Esophagus squamous epithelium (tissue), 5 donors: ENCODE measurements at places on chromosomes 5 and 9.

GRCh38 chr5:170053896-170054295 lies 51.8 kb upstream of the FOXI1 start:
- no peak overlapping the region for H3K4me3 ChIP-seq
- DNase-seq = no peak
- H3K27ac ChIP-seq = no peak overlapping the region
- no peaks in the 10 kb centered on the region for H3K27me3 ChIP-seq
- no peaks in the 10 kb centered on the region for H3K36me3 ChIP-seq
- no peaks in the 10 kb centered on the region for H3K4me1 ChIP-seq

GRCh38 chr9:116163293-116164055 lies 9.9 kb downstream of the PAPPA start:
- no peak for DNase-seq
- H3K4me3 ChIP-seq = no peak overlapping the region
- H3K4me1 ChIP-seq = no peaks in the 10 kb centered on the region
- no peaks in the 10 kb centered on the region for H3K36me3 ChIP-seq
- H3K27me3 ChIP-seq = peaks cover 23% of the 10 kb centered on the region
- no peak overlapping the region for H3K27ac ChIP-seq

GRCh38 chr5:1934801-1935429 lies 52.2 kb upstream of the IRX4 start:
- no peak overlapping the region for H3K4me3 ChIP-seq
- no peaks in the 10 kb centered on the region for H3K27me3 ChIP-seq
- DNase-seq = no peak
- peaks cover 32% of the 10 kb centered on the region for H3K36me3 ChIP-seq
- H3K27ac ChIP-seq = no peak overlapping the region
- peaks cover 10% of the 10 kb centered on the region for H3K4me1 ChIP-seq

DNA sequence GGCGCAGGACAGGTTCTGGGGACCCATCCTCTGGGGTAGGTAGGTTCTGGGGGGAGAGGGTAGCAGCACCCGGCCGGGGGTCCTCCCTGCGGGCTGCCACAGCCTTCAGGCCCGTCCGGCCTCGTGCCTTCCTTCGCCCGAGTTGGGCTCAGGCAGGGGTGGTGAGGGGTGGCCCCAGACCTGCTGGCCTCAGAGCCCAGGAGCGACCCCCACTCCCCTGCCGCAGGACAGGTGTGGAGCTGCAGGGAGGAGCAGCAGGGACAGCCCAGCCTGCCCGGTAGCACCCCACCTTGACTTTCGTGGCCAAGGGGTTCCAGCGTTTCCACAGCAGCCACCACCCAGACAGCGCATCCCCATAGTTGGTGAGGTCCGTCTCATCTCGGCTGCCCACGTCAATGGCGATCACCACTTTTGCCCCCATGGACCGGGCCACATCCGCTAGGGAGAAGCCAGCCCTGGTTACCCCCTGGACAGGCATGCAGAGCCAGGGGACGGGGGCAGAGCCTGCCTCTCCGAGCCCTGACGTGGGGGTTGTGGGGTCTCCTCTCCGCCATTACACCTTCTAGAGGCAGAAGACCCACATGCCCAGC lies 3.4 kb upstream of the NSMF start:
- H3K36me3 ChIP-seq = peaks cover 2% of the 10 kb centered on the region
- H3K4me3 ChIP-seq = peak overlapping the region; percentile 16
- no peaks in the 10 kb centered on the region for H3K27me3 ChIP-seq

GRCh38 chr5:119388619-119389190 lies 32.9 kb downstream of the TNFAIP8 start:
- no peak overlapping the region for H3K4me3 ChIP-seq
- no peak for DNase-seq
- peaks cover 43% of the 10 kb centered on the region for H3K4me1 ChIP-seq

GRCh38 chr9:132647355-132647754 lies 22.4 kb downstream of the DDX31 start:
- no peaks in the 10 kb centered on the region for H3K4me1 ChIP-seq
- H3K4me3 ChIP-seq = no peak overlapping the region
- no peaks in the 10 kb centered on the region for H3K27me3 ChIP-seq
- DNase-seq = no peak
- no peak overlapping the region for H3K27ac ChIP-seq

DNA sequence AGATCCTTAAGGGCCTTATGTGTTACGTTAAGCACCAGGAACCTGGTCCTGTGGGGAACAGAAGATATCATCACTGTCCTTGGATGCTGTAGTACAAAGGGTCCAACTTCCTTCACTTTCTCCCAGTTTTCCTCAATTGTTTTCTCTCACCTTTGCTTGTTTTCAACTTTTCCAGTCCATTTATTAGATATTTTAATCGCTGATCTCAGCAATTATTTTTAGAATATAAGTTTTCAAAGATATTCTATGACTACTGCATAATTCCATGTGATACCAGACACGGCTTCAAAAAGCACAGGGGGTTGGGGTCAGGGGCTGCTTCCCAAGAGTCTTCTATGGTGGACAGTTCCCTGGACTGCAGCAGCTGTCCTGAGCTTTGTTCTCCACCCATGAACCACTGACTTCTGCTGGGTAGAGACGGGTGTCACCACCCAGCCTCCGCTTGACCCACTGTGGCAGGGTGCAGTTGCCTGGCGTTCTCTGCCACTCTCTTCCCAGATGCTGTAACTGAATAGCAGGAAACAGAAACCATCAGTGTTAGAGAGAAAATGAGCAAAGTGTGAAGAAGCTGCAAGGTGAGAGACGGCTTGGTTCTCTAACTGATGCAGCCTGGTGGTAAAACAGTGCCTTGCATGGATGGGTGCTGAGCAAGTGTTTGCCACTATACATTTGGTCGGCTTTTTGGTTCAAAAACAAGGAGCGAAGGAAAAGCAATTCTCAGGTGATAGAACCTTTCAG lies 383.0 kb downstream of the RAB3C start:
- no peak for DNase-seq
- no peak overlapping the region for H3K27ac ChIP-seq
- H3K27me3 ChIP-seq = no peaks in the 10 kb centered on the region
- H3K4me3 ChIP-seq = no peak overlapping the region
- no peaks in the 10 kb centered on the region for H3K36me3 ChIP-seq

- no peaks in the 10 kb centered on the region for H3K27me3 ChIP-seq
- no peak overlapping the region for H3K27ac ChIP-seq
- no peaks in the 10 kb centered on the region for H3K36me3 ChIP-seq
Observed at GRCh38 chr5:115696141-115696650, 70.4 kb upstream of the TMED7 start.

DNA sequence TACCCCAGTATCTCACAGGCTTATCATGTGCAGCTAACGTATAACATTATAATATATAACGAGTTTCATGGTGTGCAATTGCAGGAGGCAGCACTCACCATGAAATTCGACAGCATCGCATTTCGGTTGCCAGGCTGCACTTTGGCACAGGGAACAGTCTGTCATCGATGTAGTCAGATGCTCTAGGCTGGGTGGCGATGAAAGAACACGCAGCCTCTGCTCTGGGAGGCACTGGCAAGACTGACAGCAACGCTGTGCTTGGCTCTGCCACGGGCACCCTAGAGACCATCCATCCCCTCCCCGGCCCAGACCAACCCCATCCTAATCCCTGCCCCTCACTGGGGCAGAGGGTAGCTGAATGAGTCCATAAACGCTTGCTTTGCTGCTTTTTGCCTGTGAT lies 290.8 kb downstream of the MED10 start:
- DNase-seq = no peak
- no peaks in the 10 kb centered on the region for H3K27me3 ChIP-seq
- H3K4me3 ChIP-seq = no peak overlapping the region

DNA sequence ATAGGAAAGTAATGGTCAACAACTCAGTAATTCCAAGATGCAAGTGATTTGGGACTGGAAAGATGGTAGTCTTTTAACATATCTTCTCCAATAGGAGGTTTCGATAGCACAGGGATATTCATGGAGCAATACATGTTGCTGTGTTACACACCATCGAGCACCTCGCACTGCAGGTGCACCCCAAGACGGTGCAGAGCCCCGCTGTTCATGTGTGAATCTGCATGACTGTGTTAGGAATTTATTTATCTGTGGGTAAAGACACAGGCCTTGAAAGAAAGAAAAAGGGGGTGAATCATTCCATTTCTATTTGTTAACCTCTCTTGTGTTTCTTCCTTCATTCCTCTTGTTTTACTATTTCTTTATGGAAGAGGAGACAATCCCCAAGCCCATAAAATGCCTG lies 217.1 kb downstream of the EBF1 start:
- no peak for DNase-seq
- no peaks in the 10 kb centered on the region for H3K27me3 ChIP-seq
- H3K27ac ChIP-seq = no peak overlapping the region

GRCh38 chr5:104606258-104606829 lies 1043.8 kb upstream of the NUDT12 start:
- no peaks in the 10 kb centered on the region for H3K4me1 ChIP-seq
- no peak overlapping the region for H3K27ac ChIP-seq

GRCh38 chr5:66353186-66353585 lies 209.1 kb downstream of the SREK1 start:
- no peak overlapping the region for H3K4me3 ChIP-seq
- H3K27ac ChIP-seq = no peak overlapping the region
- no peaks in the 10 kb centered on the region for H3K36me3 ChIP-seq
- no peak for DNase-seq
- H3K4me1 ChIP-seq = no peaks in the 10 kb centered on the region

- H3K36me3 ChIP-seq = no peaks in the 10 kb centered on the region
- DNase-seq = no peak
- no peak overlapping the region for H3K4me3 ChIP-seq
- H3K27me3 ChIP-seq = no peaks in the 10 kb centered on the region
- H3K27ac ChIP-seq = peak overlapping the region; percentile 25
- peaks cover 48% of the 10 kb centered on the region for H3K4me1 ChIP-seq
Observed at GRCh38 chr5:157915638-157916037, 56.7 kb upstream of the CLINT1 start.

DNA sequence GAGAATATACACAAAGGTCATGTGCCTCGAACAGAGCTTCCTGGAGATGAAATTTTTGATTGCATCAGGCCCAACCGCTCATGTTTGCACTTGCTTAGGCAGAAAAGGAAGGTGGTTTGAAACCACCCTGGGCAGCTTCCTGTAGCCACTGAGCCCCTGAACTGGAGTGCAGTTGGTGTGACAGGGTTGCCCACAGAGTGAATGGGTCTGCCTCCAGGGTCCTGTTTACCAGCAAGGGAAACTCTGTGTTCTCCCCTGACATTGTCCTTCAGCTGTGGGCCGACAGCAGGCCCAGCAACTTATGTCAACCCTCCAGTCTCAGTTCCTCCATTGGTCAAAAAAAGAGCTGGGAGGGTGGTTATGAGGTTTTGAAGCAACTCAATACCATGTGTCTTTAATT lies 289.6 kb downstream of the KIF4B start:
- no peaks in the 10 kb centered on the region for H3K36me3 ChIP-seq
- no peak for DNase-seq
- no peak overlapping the region for H3K27ac ChIP-seq

DNA sequence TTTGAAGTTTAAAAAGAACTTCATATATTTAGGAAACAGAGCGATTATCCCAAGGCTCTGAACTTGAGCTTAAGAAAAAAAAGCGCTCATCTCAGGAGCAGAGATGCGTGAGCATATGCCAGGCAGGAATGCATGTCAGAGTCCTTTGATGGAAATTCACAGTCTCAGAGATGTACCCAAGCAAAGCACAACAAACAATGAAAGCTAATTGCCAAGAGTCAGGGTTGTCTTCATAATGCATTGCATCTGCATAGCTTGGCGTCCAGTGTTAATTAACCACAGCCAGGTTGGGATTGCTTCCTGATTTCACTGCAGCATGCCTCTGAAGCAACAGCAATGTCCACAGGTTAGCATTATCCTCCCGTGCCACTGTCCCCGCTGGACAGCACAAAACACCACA lies 907.0 kb upstream of the DMAC1 start:
- no peaks in the 10 kb centered on the region for H3K36me3 ChIP-seq
- H3K4me3 ChIP-seq = no peak overlapping the region
- no peak overlapping the region for H3K27ac ChIP-seq
- no peak for DNase-seq
- no peaks in the 10 kb centered on the region for H3K4me1 ChIP-seq
- H3K27me3 ChIP-seq = no peaks in the 10 kb centered on the region

- H3K27me3 ChIP-seq = peaks cover 90% of the 10 kb centered on the region
- DNase-seq = no peak
- no peaks in the 10 kb centered on the region for H3K36me3 ChIP-seq
- H3K4me3 ChIP-seq = no peak overlapping the region
- H3K4me1 ChIP-seq = peaks cover 23% of the 10 kb centered on the region
Observed at GRCh38 chr5:33939556-33940262, 3.5 kb downstream of the RXFP3 start.

DNA sequence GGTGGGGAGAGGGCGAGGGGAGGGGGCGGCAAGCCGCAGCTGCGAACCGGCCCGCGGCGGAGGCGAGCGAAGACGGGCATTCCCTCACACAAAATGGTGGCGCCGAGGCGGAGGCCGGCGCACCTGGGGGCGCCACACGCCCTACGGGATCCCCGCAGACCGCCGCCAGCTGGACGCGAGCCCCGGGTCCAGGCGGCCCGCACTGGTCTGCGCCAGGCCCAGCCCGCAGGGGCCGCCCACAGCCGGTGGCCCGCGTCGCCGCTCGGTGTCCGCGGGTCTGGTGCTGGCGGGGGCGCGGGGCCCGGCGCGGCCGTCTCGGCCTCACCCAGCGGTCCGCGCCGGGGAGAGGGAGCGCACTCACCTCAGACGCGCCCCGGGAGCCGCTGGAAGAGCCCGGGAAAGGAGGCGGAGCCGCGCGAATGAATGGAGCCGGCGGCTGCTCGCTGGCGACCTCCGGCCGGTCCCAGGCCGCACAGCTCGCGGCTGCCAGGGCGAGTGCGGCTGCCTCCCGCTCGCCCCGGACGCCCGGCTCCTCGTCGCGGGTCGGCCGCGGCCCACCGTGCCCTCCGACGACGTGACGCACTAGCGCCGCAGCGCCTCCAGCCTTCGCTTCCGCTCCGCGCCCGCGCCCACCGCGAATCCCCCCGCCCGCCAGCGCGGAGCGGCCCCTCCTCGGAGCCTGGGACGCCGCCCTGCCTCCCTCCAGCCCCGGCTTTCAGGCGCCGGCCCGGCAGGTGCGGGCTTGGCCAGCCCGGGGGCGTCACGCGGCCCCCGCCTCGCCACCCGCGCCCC lies at the start of gene FAM169A:
Gene FAM169A (minus strand): TSS at position 584 of the 792 bp plus-strand sequence. CDS start 24,711 bp downstream, outside the sequence.
- peak within 1 kb of the TSS; percentile 82 for H3K4me3 ChIP-seq
- peak within 1 kb of the TSS; percentile 39 for H3K27ac ChIP-seq
- H3K4me1 ChIP-seq = peaks cover 16% of the 10 kb centered on the region
- H3K36me3 ChIP-seq = no peaks in the 10 kb centered on the region

DNA sequence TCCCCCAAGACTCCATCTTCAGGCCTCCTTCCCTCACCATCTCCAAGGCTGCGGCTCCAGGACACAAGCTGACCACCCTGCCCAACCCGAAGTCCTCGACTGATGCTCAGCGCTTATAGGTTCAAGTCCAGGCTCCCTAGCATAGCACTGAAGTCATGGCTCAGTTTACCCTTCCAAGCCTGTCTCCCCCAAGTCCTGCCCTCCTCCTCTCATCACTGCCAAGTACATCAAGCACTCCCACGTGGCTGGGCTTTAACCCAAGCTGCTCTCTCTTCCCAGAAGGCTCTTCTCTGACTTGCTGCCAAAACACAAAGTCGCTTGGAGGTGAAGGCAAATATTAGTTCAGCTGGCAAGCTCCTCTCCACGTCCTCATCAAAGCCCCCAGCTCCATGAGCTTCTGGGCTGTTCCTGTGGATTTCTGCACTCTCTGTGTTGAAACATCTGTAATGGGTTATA lies 22.1 kb upstream of the MARCHF6 start:
- no peak for DNase-seq
- H3K4me3 ChIP-seq = no peak overlapping the region
- H3K27ac ChIP-seq = peak overlapping the region; percentile 20
- peaks cover 49% of the 10 kb centered on the region for H3K4me1 ChIP-seq
- H3K36me3 ChIP-seq = no peaks in the 10 kb centered on the region
- no peaks in the 10 kb centered on the region for H3K27me3 ChIP-seq

- no peaks in the 10 kb centered on the region for H3K4me1 ChIP-seq
- H3K4me3 ChIP-seq = no peak overlapping the region
- no peaks in the 10 kb centered on the region for H3K36me3 ChIP-seq
- no peak overlapping the region for H3K27ac ChIP-seq
- DNase-seq = no peak
Observed at GRCh38 chr9:18056269-18056992, 417.5 kb upstream of the ADAMTSL1 start.
